ENCODE measurements at places on chromosomes 2 and 18.

GRCh38 chr2:127195140-127196074 lies 24.7 kb downstream of the CYP27C1 start:
- no peak for DNase-seq

GRCh38 chr2:234172532-234172931 lies 122.0 kb downstream of the SPP2 start:
- DNase-seq = no peak

- DNase-seq = no peak
Observed at GRCh38 chr2:206256706-206257205, 17.7 kb upstream of the ZDBF2 start.

DNA sequence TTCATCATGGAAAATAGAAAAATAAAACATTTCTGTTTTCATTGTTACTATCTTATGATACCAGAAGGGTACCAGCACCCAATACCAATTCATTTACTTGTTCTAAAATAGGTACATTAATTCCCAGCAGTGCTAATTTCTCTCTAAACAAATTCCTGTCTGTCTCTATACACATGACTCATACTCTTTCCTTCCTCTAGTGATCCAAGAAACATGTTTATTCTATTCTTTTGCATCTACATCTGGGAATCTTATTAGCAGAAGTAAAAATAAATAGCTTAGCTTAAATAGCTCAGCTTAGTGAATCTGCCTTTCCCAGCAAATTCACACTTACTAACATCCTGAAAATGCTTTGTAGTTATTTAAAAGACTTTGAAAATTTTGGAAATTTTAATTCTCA lies 84.5 kb upstream of the MAPRE2 start:
- no peak for DNase-seq

- no peak for DNase-seq
Observed at GRCh38 chr2:181850936-181851560, 40.5 kb upstream of the ITPRID2 start.

- no peak for DNase-seq
Observed at GRCh38 chr2:15555760-15556193, 5.4 kb downstream of the NBAS start.

GRCh38 chr2:236565879-236566402 lies 3.7 kb upstream of the ACKR3 start:
- DNase-seq = no peak

DNA sequence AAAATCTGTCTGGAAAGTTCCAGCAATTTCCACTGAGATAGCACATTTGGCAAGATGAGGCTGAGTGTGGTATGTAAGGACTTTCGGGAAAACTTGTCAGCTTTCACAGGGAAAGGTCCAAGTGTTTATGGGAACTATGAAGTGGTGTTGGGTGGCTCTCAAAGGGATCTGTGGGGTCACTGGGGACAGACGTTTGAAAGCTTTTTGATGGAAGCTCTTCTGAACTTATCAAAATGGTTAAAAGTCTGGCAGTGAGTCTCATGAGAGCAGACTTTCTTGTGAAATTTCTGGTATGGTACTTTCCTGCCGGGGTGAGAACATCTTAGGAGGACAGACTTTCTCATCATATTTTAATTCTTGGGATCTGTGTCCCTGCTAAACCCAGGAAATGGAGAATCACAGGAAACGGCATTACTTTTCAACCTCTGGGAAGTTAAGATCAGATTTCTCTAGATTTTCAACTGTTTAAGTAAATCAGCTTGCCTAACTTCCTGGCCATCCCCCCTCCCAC lies 546.3 kb upstream of the ZEB2 start:
- no peak for DNase-seq

DNA sequence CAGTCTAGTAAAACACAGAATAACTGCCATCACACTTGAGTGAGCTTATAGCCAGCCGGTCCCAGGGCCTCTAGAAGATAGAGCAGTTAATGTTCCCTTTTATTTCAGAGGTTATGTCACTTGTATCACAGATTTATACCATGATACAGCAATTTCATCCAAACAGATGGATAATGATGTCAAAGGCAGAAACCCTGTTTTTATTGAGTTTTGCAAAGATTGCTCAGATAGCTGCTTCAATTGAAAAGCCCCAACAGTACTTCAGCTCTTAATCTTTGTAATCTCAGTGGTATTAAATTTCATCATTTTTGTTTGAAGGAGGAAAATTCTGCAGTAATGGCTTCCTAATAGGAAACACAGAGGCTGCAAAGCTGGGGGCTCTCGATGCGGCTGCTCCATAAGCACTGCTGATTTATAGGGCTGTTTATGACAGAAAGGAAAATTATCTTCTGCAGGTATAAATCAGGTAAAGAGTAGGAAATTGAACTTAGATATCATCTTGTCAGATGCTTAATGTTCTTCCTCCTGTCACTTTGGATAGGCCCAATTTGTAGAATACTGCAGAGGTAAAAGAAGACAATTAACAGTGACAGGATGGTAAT lies 112.3 kb downstream of the LNPK start:
- DNase-seq = no peak

GRCh38 chr2:11553661-11554398 lies 20.0 kb downstream of the GREB1 start:
- no peak for DNase-seq

DNA sequence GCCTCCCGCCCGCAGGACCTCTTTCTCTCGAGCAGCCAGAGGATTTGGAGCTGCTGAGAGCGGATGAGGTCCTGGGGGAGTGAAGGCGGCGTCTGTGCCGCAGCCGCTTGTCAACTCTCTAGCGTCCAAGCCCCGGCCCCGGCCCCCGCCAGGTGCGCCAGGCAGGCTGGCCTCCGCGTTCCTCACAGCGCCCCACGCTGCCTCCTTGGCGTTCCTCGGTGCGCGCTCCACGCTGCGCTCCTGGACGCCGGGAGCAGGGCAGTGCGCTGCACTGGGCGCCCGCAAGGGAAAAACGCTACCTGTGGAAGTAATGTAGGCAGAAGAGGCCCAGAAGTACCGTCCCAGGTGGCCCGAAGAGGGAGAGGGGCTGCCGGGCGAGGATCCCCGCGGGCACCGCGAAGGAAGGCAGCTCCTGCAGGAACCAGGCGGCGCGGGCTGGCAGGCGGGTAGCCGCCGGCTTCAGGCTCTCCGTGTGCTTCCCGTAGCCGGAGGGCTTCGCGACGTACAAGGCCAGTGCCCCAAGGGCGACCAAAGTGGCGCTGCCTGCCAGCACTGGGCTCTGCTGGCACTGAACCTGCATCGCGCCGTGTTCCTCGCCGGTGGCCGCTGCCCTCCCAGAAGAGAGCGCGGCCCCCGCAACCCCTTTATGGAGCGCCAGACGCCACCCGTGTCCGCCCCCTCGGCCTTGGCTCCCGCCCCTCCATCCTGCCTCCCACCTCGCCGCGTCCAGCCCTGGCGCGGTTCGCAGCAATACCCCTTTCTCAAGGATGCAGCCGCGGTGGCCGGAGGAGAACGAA lies at the start of gene SRD5A2:
Gene SRD5A2 (minus strand): TSS at position 618 of the 797 bp plus-strand sequence. CDS start 38 bp downstream, at position 580.
- DNase-seq = peak; percentile 14

DNA sequence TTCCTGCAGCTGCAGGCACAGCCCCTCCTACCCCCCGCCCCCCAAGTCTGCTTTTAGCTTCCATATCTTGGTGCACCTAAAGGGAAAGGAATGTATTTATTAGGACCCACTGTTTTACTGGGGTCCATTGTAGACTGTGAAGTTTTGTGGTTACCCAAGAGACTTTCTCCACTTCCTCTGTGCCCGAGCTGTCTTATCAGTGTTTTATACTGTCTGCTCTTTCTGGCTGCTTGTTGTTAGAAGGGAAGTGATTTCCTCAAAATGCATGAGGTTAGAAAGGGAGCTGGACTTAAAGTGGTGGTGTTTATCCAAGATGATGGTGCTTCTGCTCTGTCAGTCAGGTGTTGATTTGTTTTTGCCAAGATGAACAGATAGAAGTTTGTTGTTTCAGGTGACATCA lies 85.0 kb downstream of the PTH2R start:
- DNase-seq = no peak
